T-helper 1 cell treated with Interleukin-12 subunit alpha and Interleukin-12 subunit beta and Interleukin-4 antibody, amounts not matched to agents 30 ng/mL and 1 ng/mL, for 36 hours (primary cell): ENCODE measurements at places on chromosomes 16 and 17. TPM values are rescaled to one million over a fixed set of nuclear protein-coding genes. Genes with fewer than 3 reads are reported as not detected.

FAM222B gene
- 23.9 and 24.2 TPM in 2 replicates for total RNA-seq

ZNF624 gene
- 3.8 and 4.4 TPM in 2 replicates for total RNA-seq

BRIP1 gene
- 15.5 and 18.1 TPM in 2 replicates for total RNA-seq

GAS2L2 gene
- not detected in 2 replicates for total RNA-seq

TEX19 gene
- 0.10 TPM in 1 of 2 replicates, not detected in the other for total RNA-seq

KRTAP17-1 gene
- not detected in 2 replicates for total RNA-seq

KCNJ18 gene
- total RNA-seq = not detected in 2 replicates

MLST8 gene
- 36.8 and 38.3 TPM in 2 replicates for total RNA-seq

HOXB1 gene
- total RNA-seq = not detected in 2 replicates

MPP3 gene
- total RNA-seq = not detected in 2 replicates
